ENCODE measurements at places on chromosomes 4 and X.

DNA sequence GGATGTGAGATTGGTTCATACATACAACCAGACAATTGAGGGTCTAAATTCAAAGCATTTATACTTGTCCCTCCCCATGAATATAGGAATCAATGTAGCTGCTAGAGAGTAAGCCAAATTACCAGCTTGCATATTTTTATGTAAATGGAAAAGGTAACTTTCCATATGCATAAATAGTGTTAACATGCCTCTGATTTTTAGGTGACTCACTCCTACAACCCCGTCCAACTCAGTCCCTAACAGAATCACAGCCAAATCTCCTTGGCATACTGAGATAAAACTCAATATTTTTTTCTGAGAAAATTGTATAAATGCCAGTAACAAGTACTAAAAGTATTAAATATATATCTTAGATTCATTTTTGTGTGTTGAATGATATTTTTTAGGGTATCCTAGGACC lies 67.2 kb downstream of the INPP4B start:
- DNase-seq: no peak

- DNase-seq: peak; percentile 40
Observed at GRCh38 chrX:154458116-154458953, at the start of gene PLXNA3. PLXNA3 (plus strand) TSS chrX:154458281; CDS start chrX:154460184, 1,903 bp downstream.

GRCh38 chr4:153623491-153623890 lies 60.6 kb upstream of the TLR2 start:
- DNase-seq: no peak

DNA sequence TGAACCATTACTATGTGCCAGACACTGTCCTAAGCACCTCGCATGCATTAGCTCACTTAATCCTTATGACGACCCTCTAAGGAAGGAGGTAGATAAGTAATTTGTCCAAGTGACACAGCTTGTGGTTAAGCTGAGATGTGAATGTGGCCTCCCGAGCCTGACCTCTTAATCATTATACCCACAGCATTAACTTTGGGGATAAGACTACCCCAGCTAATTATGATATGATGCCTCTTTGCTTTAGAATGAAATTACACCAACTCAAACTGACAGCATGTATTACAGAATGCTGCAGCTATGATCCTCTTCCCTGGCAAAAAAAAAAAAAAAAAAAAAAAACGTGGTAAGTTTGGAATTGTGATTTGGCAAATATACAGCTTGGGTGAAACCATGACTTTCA lies 53.5 kb downstream of the APBB2 start:
- DNase-seq: no peak

DNA sequence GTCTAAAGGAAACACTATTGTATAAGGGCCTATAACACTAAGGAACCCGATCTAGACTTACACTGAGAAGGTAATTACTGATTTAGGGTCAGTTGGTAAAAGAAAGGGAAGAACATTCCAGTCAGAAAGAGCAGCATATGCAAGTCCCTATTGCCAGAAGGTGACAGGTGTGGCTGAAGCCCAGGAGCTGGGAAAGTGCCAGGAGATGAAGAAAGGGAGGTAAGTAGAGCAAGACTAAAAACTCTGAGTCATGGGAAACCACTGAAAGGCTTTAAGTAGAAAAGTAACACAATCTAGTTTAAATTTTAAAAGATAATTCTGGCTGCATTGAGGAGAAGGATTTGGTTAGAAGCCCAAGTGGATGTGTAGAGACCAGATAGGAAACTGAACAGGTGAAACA lies 77.7 kb upstream of the INTU start:
- no peak for DNase-seq

DNA sequence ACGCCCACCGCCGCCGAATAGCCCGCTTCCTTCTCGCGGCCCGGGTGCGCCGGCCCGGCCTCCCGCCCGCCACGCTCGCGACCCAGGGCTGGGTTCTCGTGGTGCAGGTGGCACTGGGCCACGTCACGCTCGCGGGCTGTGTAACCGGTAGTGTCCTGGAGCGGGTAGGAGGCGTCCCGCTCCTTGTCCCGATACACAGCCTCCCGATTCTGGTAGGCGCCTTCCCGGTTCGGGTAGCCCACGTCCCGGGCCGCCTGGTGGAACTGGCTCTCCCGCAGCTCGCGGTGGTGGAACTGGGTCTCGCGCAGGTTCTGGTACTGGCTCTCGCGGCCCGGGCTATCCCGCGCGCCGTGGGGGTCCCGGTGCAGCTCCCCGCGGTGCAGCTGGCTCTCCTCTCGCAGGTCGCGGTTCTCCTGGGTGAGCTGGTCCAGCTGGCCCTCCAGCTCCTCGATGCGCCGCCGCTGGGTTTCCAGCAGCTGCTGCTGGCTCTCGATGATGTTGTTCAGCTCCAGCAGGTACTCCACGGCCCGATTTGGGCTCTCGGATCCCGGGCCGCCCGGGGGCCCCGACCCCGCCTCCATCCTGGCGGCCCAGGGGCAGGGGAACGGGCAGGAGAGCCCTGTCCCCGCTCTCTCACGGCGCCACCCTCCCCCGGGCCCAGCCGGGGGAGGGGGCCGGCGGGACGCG lies 39.3 kb upstream of the IQSEC2 start:
- DNase-seq: no peak

DNA sequence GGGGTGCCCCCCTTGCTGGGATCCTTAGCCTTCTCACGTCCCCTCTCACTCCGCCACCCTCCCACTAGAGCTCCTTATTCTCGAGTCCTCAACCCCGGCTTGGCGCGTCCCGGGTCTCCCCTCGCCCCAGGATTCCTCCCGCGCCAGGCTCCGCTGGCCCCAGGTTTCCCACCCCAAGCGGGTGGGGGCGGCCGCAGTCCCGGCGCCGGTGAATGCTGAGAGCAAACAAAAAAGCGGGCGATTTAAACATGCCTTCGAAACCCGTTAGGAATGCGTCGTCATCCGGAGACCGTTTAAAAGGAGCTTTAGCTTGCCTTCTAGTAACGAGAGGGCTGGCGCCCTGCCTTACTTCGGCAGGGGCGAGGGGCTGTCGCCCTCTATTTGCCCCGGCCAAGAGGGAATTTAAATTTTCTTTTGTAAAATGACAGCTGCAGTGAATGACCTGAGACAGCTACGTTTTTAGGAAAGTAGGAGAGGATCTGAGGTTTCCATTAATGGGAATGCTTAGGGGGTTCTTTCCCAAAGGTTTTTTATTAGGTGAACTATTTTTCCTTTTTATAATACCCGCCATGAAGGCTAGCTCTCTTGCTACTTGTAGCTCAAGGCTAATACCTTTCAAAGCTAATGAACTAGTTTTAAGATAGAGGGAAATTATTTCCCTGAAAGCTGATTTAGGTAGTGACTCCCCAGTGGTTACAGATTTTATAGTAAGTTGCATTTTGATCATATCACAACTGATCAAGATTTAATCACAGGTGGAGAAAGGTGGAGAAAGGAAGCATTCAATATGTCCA lies 3.1 kb downstream of the JADE1 start:
- peak; percentile 14 for DNase-seq

Data from NCI-H774 (cell line).